ENCODE measurements at places on chromosomes 4 and X. TPM values are rescaled to one million over a fixed set of nuclear protein-coding genes. Genes with fewer than 3 reads are reported as not detected.

DNA sequence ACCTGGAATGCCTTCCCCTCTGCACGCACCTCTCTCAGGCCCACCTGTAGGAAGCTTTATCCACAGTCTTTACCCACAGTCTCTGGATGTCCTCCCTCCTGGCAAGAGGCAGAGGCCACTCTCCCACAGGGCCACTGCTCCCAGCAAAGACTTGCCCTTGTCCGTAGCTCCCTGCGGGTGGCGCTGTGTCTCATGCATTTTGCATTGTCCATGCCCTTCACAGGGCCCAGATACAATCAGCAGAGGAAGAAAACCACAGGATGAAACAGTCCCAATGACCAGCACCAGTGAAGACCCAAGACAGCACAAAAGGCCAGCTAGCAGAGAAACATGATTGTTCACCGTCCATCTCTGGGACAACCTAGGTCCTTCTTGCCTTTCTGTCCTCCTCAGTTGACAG is 2.1 kb upstream of the NSG1 start:
- DNase-seq: peak; percentile 6

- no peak for DNase-seq
These were observed 4.9 kb downstream of the GATA1 start for GRCh38 chrX:48791063-48791820.

DNA sequence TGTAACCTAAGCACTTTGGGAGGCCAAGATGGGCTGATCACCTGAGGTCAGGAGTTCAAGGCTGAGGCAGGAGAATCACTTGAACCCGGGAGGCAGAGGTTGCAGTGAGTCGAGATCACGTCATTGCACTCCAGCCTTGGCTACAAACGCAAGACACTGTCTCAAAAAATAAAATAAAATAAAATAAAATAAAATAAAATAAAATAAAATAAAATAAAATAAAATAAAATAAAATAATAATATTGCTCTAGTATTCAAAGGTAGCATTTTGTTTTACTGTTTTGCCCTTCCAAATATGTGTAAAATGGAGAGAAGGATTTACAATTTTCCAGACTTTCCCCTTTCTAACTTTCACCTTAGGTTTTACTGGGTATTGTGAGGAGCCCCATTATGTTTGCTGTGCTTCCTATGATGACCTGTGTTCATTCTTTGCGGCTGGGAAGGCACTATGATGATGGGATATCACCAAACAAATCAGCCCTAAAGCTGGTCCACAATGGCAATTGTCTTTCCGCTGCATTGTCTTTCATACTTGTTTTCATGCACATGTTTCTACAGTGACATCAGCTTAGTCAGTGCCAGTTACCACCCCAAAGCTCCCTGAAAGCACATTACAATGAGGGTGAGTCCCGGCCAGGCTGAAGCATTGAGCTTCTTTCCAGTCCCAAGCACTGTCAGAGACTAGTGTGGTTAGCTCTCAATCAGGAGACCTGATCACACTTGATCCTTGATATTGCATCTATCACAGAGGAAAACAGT is 50.8 kb downstream of the DTHD1 start:
- no peak for DNase-seq

- no peak for DNase-seq
These were observed 115.5 kb upstream of the ACSL4 start for GRCh38 chrX:109848461-109849050.

GRCh38 chrX:132631579-132632232 is 142.9 kb upstream of the MBNL3 start:
- DNase-seq: no peak

DNA sequence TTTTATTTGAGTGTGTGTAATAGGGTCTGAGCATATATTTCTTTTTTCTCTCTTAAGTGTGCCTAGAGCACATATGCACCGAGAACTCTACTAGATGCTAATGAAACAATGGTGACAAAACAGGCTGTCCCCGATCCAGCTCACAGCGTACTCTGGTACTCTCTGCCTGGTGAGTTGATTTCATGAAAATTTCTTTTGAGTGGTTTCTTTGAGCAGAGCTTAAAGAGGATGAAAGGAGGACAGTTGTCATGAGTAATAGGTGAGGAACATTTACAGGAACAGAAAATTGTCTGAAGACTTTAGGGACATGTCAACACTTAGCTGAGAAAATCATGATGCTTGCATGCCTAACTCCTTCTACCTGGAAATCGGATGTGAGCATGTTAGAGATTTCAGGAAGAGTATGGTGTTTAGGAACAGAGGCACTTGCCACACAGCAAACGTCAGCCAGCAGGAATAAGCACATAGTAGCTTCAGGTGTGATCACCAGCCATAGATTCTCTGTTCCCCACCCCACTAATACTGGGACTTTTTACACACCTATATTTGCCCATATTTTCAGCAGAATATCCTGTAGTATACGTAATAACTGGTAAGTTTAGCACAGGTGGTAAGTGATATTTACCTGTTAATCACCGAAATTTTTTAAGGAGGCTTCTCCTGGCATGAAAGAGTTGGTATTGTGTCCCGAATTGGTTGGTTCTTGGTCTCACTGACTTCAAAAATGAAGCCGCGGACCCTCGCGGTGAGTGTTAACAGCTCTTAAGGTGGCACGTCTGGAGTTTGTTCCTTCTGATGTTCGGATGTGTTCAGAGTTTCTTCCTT is 111.1 kb downstream of the ZNF330 start:
- DNase-seq: no peak

GRCh38 chr4:76238236-76238635 is 13.3 kb upstream of the FAM47E start:
- no peak for DNase-seq

DNA sequence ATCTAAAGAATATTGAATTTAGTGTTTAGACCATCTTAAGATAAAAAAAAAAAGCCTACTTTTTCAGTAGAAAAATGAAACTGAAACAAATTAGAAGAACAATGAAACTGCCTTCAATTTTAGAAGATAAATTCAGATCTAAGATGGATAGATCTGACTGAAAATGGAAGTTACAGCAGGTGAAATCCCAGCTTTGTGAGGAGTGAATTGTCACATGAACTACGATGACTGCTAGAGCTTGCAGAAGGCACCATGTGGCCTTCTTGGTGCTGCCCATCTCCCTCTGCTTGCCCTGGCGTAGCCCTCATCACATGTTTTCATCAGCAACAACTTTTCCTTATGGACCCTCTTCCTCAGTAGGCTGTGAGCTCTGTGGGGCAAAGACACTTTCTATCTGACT is 51.4 kb upstream of the EMCN start:
- no peak for DNase-seq

CFI gene
- total RNA-seq: 61.9 TPM

HSFX4 gene
- total RNA-seq: not detected

NLGN3 gene
- total RNA-seq: 1.5 TPM

CAPN6 gene
- 0.28 TPM for total RNA-seq
